Activated CD4-positive, alpha-beta T cell treated with anti-CD3 and anti-CD28 coated beads, Interleukin-10, Interleukin-2, amounts not matched to agents 100 ng/mL and 50 ng/mL, durations not matched to agents 16 hours and 8 hours (primary cell): ENCODE measurements at places on chromosomes 3 and 15.

GRCh38 chr3:107240183-107241091, 136.8 kb upstream of the CCDC54 start:
- peak; percentile 84 for DNase-seq

GRCh38 chr15:71572452-71573053, 237.8 kb upstream of the NR2E3 start:
- DNase-seq: no peak

DNA sequence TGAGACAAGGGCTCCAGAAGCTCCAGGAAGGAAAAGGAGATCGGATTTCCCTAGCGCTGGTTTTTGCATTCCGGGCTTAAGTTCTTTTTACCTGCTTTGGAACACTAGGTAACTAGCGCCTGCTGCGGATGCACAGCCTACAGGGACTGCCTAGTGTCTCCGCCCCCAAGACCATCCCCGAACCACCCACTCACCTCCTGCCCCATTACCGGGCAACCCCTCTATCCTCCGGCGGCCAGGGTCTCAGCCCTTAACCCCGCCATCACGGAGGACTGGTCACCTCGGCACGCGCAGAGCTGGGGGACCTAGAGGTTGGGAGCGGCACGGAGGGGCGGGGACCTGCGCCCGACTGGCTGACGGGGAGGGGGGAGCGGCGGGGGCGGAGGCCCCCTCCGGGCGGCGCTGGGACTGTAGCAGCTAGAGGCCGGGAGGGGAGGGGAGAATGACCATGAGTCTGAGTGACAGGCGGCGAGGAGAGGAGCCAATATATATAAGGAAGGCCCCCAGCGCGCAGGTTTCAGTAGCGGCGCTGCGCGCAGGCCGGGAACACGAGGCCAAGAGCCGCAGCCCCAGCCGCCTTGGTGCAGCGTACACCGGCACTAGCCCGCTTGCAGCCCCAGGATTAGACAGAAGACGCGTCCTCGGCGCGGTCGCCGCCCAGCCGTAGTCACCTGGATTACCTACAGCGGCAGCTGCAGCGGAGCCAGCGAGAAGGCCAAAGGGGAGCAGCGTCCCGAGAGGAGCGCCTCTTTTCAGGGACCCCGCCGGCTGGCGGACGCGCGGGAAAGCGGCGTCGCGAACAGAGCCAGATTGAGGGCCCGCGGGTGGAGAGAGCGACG, at the start of gene DLL4:
Gene DLL4 (plus strand): TSS at position 520 of the 839 bp plus-strand sequence. CDS start 329 bp downstream, outside the sequence.
- DNase-seq: peak; percentile 37

DNA sequence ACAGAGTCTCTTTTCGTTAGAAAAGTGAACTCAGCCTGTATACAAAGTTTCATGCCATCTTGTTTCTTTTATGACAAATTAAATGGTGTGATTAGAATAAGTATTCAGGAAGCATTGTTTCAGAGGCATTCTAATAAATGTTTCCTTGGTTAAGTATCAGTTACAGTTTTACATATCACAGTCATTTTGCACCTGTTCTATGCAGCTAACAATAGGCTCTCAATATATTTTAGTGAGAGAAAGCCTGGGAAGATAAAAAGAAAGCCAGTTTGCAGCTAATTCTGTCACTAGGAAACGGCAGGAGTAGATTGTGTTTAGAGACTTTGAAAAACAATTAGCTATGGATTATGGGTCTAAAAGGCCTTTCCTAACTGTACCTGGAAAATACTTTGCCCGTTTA, 252.8 kb downstream of the ZIC1 start:
- no peak for DNase-seq

- peak; percentile 39 for DNase-seq
Observed at GRCh38 chr3:111715911-111716523, 120.9 kb upstream of the ZBED2 start.

GRCh38 chr15:66714543-66714981, 12.5 kb downstream of the SMAD6 start:
- no peak for DNase-seq

DNA sequence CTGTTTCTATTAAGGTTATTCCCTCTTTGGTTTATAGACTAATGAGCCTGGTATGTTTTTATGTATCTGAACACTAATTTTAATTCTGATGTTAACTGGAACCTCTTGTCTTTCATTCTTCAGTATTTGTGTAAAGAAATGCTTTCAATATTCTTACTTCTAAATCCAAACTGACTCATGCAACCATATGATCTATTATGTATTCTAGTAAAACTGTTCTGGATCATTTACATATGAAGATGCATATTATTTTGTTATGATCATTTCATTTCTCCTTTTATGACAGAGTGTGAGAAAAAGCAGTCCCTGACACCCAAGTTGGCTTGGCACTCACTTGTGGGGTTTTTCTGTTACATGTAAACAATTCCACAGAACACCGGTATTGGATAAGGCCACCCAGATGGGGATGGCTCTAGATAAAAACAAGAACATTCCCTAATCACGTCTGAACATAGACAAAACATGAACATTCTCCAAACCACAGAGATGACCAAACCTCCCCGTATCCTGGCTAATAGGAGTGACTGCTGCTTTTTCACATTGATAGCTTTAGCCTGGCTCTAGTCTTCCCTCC, 72.2 kb upstream of the EPHB3 start:
- DNase-seq: no peak

DNA sequence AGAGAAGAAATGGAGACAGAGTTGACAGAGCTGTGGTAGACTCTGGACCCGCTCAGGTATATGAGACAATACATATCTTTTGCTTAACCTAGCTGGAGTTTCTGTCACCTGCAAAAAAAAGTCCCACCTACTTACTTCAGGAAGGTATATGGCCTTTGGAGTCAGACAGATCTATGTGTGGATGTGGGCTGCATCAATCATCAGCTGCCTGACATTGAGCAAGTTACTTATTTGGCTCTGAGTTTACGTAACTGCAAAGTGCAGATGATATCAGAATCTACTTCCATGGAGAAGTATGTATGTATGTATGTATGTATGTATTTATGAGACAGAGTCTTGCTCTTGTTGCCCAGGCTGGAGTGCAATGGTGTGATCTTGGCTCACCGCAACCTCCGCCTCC, 124.3 kb downstream of the MYLK start:
- DNase-seq: no peak

GRCh38 chr3:124904835-124905492, 17.8 kb upstream of the ITGB5 start:
- DNase-seq: no peak

GRCh38 chr3:88117683-88118082, 32.1 kb upstream of the C3orf38 start:
- DNase-seq: no peak

GRCh38 chr3:11847607-11848006, 922 bp upstream of the TAMM41 start:
- DNase-seq: peak; percentile 18

GRCh38 chr15:85620690-85621049, 174.1 kb downstream of the KLHL25 start:
- no peak for DNase-seq

- DNase-seq: no peak
Observed at GRCh38 chr3:137514853-137515252, 249.3 kb upstream of the SOX14 start.

DNA sequence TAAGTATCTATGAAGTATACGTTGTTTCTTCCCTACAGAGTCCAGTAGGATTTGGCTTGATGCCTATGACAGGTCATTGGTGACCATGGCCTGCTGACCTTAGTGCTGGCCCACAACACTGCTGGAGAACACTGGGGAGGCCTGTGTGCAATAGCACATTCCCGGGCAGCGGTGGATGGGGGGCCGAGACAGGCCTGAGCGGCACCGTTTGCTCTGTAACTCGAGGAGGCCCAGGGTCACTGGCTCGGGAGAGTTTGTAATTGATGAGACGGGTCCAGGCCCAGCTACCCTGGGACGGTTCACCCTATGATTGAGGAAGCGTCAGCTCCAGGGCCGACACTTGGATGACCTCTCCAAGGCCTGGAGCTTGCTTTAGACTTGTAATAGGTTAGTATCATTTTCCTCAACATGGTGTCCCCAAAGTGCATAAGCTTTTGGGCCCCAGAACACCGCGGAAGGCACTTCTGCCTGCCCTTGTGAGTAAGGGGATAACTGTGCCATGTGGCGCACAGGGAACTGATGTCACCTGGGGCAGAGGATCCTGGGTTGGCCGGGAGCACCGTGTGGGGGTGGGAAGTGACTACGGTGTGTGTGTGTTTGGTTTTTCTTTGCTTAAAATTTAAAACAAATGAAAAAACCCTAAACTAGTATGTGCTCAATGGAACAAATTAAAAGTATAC, 12.0 kb downstream of the TRPM1 start:
- no peak for DNase-seq

DNA sequence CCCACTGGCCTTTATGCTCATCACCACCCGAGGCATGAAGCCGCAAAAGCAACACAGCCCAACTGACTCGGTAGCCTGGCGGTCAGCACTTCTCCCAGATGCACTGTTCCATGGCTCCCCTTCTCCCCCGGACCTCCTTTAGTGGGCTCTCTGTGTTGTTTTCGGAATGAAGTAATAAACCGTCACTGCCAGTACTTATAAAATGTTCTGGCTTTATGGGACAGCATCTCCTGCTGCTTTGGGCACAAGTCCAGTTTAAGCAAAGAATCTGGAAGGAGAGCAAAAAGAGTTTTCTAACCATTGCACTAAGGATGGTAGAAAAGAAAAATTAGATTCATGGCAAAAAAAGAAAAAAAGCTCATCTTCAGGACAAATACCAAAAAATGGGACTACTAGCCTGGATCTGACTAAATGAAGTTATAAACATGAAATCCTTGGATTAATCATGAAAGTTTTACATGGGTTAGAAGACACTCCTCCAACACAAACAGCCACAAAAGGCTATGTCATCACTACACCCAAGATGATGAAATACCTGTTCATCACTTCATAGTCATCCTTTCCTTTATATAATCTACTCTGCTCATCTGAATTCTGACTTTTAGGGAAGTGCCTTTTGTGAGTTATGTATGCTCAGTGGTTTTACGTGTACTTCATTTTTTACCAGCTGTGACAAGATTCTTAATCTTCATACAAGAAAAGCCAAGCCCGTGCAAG, 89.5 kb upstream of the UBE2E2 start:
- DNase-seq: peak; percentile 1

- DNase-seq: no peak
Observed at GRCh38 chr3:39541442-39541841, 74.0 kb downstream of the MOBP start.

GRCh38 chr3:45987368-45988291, 8.0 kb downstream of the FYCO1 start:
- DNase-seq: no peak

DNA sequence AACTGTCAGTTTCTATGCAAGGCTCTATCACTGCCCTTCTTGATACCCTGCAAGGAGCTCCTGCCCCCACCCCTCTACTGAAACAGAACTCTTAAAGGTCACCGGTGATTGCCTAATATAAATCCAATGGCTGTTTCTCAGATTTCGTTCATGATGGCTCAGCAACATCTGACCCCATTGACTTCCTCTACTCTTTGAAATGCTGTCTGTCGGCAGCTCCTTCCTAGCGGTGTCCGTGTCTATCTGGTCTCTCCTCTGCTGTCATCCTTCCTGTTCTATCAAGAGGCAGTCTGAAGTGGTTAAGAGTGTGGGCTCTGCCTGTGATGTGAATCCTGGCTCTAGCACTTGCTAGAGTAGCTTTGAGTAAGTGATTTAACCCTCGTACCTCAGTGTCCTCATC, 5.5 kb downstream of the TMEM266 start:
- peak; percentile 46 for DNase-seq

- no peak for DNase-seq
Observed at GRCh38 chr3:196336319-196337145, 1.7 kb downstream of the TM4SF19 start.

DNA sequence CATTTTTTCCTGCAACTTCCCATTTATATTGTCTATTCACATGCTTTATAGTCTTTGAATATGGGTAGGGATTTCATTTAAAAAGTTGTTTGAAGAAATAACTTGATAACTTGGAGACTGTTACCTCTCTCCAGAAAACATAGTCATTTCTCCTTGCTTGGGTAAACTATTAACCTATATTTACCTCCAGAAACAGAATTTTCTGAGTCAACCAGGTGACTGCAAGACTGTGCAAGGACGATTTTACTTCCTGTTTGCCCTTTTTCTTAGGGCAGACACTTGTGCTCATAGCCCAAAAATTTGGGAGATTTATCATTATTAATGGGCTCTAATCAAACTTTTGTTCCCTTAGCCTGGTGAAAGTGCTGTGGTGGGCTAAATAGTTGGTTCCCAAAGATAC, 14.3 kb upstream of the MOBP start:
- DNase-seq: no peak

DNA sequence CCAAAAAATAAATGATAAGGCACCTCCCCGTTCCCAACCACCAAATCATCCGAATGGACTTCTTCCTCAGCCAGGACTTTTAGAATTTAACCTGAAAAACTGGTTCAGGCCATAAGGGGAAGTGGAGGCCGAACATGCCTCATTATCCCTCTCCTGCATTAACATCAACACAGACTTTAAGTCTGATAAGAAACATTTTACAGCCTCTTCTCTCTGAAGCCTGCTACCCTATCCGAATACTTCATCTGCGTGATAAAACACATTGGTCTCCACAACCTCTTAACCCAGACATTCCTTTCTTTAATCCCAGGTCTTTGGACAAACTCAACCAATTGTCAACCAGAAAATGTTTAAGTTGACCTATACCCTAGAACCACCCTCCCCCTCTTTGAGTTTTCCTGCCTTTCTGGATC, 850 bp upstream of the SLC41A3 start:
- DNase-seq: no peak

DNA sequence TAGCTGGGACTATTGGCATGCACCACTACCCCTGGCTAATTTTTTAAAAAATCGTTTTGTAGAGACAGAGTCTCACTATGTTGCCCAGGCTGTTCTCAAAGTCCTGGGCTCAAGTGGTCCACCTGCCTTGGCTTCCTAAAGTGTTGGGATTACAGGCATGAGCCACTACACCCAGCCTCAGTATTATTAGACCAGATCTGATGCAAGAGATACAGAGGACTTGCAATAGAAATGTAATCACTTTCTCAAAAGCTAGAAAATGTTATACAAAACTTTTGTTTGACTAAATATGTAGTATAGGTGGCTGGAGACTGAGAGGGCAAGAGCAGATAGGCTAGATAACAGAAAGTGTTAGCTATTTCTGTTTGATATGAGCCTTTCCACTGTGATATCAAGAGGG, 531.9 kb downstream of the SOX2 start:
- no peak for DNase-seq

- no peak for DNase-seq
Observed at GRCh38 chr3:134652409-134652831, 1.6 kb upstream of the KY start.

GRCh38 chr3:185024406-185024805, 128.5 kb downstream of the C3orf70 start:
- no peak for DNase-seq

- no peak for DNase-seq
Observed at GRCh38 chr3:159882790-159883779, 105.5 kb upstream of the IL12A start.

DNA sequence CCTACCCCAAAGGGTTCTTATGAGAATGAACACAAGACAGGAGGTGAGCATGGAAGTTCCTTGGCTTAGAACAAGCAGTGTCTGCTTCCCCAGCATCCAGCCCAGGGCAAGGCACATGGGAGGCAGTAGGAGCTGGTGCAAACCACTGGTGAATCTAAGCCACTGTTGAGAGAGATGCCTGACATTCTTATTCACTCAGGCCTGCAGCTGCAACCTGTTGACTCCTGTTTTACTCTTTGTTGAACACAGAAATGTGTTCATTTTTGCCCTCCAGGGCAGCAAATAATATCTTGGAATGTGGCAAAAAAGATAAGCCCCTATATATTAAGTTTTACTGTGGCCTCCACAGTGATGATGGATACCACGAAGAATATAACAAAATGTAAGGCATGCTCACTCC, 8.9 kb upstream of the PAK6 start:
- no peak for DNase-seq

GRCh38 chr3:160183345-160184076, 41.7 kb upstream of the C3orf80 start:
- no peak for DNase-seq

GRCh38 chr3:151008699-151009098, 36.2 kb upstream of the CLRN1 start:
- DNase-seq: no peak
